ENCODE measurements at places on chromosomes 1 and 21. TPM values are rescaled to one million over a fixed set of nuclear protein-coding genes. Genes with fewer than 3 reads are reported as not detected.

- H3K27ac ChIP-seq, result no peak overlapping the region
- no peaks in the 10 kb centered on the region for H3K27me3 ChIP-seq
- peaks cover 17% of the 10 kb centered on the region for H3K36me3 ChIP-seq
- peaks cover 44% of the 10 kb centered on the region for H3K4me1 ChIP-seq
- no peak for DNase-seq
Observed at GRCh38 chr1:16118706-16119105, 37.2 kb downstream of the EPHA2 start.

The DOP1B gene
- total RNA-seq, result 1.4 TPM

GRCh38 chr1:247209396-247209795 lies 37.6 kb upstream of the ZNF124 start:
- peaks cover 12% of the 10 kb centered on the region for H3K4me1 ChIP-seq
- no peak overlapping the region for H3K27ac ChIP-seq
- no peak for DNase-seq
- H3K4me3 ChIP-seq, result peak overlapping the region; percentile 89
- no peaks in the 10 kb centered on the region for H3K27me3 ChIP-seq

DNA sequence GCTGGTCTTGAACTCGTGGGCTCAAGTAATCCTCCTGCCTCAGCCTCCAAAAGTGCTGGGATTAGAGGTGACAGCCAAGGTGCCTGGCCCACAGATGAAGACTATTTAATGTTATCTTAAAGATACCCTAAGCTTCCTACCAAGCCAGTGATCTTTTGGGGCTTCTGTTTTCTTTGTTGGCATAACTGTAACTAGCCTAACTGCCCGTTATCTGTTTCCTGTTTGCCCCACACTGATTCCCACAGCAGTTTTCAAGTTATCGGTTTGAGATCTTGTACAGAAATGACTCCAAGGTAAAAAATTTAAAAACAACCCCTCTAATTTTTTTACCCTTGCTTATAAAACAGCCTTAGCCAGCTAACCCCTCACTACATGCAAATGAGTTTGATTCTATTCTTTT lies 12.4 kb downstream of the SELL start:
- no peaks in the 10 kb centered on the region for H3K27me3 ChIP-seq
- H3K4me3 ChIP-seq, result no peak overlapping the region
- no peaks in the 10 kb centered on the region for H3K36me3 ChIP-seq
- no peaks in the 10 kb centered on the region for H3K4me1 ChIP-seq
- H3K27ac ChIP-seq, result no peak overlapping the region

The RUNX1 gene
- 11.9 TPM for total RNA-seq

DNA sequence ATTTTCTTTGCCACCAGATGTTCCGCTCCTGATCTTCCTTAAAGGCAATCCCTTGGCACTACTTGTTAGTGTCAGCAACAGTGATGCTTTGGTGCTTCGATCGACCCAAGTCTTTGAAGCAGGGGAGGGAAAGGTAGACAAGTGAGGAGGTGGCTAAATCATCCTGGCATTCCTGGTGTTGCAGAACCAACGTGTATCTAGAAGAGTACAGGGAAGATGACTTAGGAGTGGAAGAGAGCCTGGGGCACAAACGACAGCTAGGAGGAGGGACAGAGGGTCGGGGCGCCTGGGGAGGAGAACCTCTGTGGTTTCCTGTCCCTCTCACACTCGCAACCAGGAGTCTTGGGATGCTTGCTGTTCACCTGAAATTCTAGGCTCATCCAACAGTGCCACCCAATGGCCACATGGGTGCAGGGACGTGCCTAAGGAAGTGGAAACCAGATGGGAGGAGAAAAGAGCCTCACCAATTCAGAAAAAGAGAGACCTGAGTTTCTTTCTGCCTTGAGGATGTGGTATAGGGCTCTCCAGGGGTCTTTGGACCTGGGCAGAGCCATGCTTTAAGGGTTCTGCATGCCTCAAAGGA lies 9.5 kb upstream of the KCNA2 start:
- no peaks in the 10 kb centered on the region for H3K36me3 ChIP-seq
- no peak overlapping the region for H3K27ac ChIP-seq
- DNase-seq, result no peak
- H3K4me3 ChIP-seq, result no peak overlapping the region
- H3K4me1 ChIP-seq, result no peaks in the 10 kb centered on the region
- peaks cover 9% of the 10 kb centered on the region for H3K27me3 ChIP-seq

The PHLDA3 gene
- 75.0 TPM for total RNA-seq

DNA sequence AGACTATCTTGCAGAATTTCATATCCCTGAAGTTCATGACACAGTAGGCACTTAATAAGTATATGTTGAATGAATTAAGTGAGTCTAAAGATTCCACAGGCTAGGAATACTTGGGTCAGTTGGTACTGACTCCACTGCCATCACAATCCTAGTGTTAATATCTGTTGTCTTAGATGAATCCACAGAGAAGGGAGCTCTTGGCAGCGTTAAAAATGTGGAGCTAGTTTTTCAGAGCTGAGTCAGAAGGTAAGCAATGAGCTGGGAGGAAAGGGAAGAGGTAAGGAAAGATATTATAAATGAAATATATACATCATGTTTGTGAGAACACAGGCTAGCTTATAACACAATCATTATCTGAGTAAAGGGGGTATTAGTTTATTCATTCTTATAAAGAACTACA lies 21.8 kb upstream of the GORAB start:
- no peaks in the 10 kb centered on the region for H3K4me1 ChIP-seq
- H3K27me3 ChIP-seq, result no peaks in the 10 kb centered on the region
- no peak overlapping the region for H3K4me3 ChIP-seq
- H3K36me3 ChIP-seq, result no peaks in the 10 kb centered on the region

GRCh38 chr21:17512253-17513213 lies at the start of gene CXADR:
Gene CXADR (plus strand): TSS chr21:17513043. CDS start chr21:17513130, 87 bp downstream.
- no peak for DNase-seq
- peaks cover 35% of the 10 kb centered on the region for H3K27me3 ChIP-seq
- H3K36me3 ChIP-seq, result no peaks in the 10 kb centered on the region
- H3K4me1 ChIP-seq, result peaks cover 17% of the 10 kb centered on the region
- H3K4me3 ChIP-seq, result peak within 1 kb of the TSS; percentile 43
- H3K27ac ChIP-seq, result no peak within 1 kb of the TSS

GRCh38 chr1:219459351-219460080 lies 153.4 kb downstream of the ZC3H11B start:
- no peaks in the 10 kb centered on the region for H3K36me3 ChIP-seq
- H3K4me3 ChIP-seq, result no peak overlapping the region
- peaks cover 27% of the 10 kb centered on the region for H3K4me1 ChIP-seq
- H3K27ac ChIP-seq, result no peak overlapping the region
- no peaks in the 10 kb centered on the region for H3K27me3 ChIP-seq

- H3K4me1 ChIP-seq, result no peaks in the 10 kb centered on the region
- H3K36me3 ChIP-seq, result peaks cover 19% of the 10 kb centered on the region
- no peak overlapping the region for H3K4me3 ChIP-seq
- no peak for DNase-seq
Observed at GRCh38 chr1:235721982-235722381, 72.4 kb upstream of the GNG4 start.

The ERICH3 gene
- not detected for total RNA-seq

DNA sequence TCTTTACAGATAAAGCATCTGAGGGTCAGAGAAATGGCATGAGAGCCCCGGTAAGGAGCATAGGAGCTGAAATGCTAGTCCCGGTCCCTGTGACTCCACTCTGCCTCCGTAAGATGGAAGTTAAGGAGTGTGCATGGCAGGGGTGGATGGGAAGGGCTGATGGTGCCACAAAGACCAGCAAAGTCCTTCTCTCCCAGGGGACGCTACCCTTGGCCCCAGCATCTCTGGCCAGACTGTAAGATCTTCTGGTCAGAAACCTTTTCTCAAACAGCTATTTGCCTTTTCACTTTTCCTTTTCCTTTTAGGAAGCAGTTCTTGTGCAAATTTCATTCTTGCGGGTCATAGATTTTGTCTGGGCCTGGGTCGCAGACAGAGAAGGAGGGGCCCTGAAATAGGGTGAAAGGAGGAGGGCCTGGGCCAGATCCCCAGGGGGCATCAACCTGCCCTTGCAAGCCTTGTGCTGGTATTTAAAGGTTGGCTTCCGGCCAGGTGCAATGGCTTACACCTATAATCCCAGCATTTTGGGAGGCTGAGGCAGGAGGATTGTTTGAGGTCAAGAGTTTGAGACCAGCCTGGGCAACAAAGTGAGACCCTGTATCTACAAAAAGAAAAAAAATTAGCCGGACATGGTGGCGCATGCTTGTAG lies 14.4 kb upstream of the EPS8L3 start:
- no peaks in the 10 kb centered on the region for H3K36me3 ChIP-seq
- H3K4me3 ChIP-seq, result no peak overlapping the region
- peaks cover 15% of the 10 kb centered on the region for H3K4me1 ChIP-seq

- no peak for DNase-seq
- peaks cover 27% of the 10 kb centered on the region for H3K36me3 ChIP-seq
- H3K27ac ChIP-seq, result no peak overlapping the region
- H3K4me3 ChIP-seq, result no peak overlapping the region
- H3K27me3 ChIP-seq, result no peaks in the 10 kb centered on the region
- no peaks in the 10 kb centered on the region for H3K4me1 ChIP-seq
Observed at GRCh38 chr1:100928128-100928527, 32.2 kb downstream of the SLC30A7 start.

- no peaks in the 10 kb centered on the region for H3K27me3 ChIP-seq
- no peaks in the 10 kb centered on the region for H3K36me3 ChIP-seq
- H3K4me1 ChIP-seq, result no peaks in the 10 kb centered on the region
- DNase-seq, result no peak
- H3K4me3 ChIP-seq, result no peak overlapping the region
- H3K27ac ChIP-seq, result no peak overlapping the region
Observed at GRCh38 chr1:2802421-2802961, 998 bp upstream of the TTC34 start.

The KCNK1 gene
- 0.09 TPM for total RNA-seq

DNA sequence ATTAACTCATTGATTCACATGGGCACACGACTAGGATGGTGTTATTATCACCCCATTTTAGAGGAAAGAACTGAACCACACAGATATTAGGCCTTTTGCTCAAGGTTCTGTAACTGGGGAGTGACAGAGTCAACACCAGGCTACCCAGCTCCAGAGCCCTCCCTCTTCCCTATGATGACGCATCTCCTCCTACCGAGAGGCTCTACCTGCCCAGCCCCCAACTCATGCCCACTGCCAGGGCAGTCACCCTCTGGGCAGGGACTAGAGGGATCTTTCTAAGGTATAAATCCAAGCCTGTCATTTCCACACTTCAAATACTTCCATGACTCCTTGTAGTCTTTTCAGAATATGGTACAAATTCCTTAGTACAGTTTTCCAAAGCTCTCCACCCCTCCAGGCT lies 171.3 kb downstream of the GRIK3 start:
- no peak overlapping the region for H3K4me3 ChIP-seq
- H3K4me1 ChIP-seq, result no peaks in the 10 kb centered on the region
- H3K27ac ChIP-seq, result no peak overlapping the region

DNA sequence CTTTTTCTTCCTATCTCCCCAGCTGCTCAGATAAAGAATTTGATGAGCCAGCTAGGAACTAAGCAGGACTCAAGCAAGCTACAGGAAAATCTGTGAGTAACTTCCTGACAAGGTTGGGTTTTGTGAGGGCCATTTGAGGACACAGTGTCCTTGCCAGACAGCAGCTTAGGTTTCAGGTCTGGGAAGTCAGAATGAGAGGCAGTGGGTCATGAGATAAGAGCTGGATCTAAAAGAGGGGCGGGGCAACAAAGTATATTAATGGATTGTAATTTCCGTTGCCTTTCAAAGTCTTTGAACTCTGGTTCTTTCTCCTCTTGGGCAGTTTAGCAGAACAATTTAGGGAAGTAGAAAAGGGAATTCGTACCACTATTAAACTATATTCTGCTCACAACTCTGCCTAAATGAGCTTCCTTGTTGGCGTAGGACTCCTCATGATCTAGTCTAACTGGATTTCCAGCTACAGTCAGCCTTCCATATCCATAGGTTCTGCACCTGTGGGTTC lies 16.6 kb downstream of the STX12 start:
- no peaks in the 10 kb centered on the region for H3K27me3 ChIP-seq
- H3K4me1 ChIP-seq, result no peaks in the 10 kb centered on the region
- H3K27ac ChIP-seq, result no peak overlapping the region
- H3K36me3 ChIP-seq, result peaks cover 50% of the 10 kb centered on the region
- DNase-seq, result no peak
- no peak overlapping the region for H3K4me3 ChIP-seq

DNA sequence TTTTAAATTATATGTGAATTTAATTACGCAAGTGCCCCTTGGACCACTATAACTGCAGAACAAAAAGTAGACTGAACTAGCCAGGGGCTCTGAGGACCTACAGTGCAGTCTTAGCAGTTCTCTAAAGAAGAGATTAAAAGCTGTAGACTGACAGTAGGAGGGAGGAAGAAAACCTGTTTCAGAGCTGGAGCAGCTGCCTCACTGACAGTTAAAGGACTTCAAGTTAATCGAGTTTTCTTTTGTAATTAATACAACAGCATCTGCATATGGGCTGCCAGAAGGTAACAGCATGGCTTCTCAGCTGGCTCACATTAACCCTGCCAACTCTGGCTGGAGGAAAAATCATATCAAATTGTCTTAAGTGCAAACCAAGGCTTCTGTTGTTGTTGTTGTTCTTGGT lies 19.9 kb downstream of the DSTYK start:
- no peak overlapping the region for H3K27ac ChIP-seq
- no peaks in the 10 kb centered on the region for H3K27me3 ChIP-seq
- H3K4me3 ChIP-seq, result no peak overlapping the region
- peaks cover 3% of the 10 kb centered on the region for H3K36me3 ChIP-seq

DNA sequence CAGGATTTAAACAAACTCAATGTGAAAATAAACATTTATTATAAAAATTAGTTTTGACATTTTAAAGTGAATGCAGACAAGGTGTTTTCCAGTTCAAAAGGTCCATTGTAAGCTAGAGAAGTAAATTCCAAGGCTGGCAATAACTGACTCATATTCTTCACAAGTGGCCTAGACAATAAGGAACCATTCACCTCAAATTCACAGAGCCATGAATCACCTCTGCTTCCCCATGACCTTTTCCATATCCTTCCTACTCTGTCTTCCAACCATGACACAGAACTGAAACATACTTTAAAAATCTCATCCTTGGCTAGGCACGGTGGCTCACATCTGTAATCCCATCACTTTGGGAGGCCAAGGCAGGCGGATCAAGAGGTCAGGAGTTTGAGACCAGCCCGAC lies 24.8 kb downstream of the F11R start:
- DNase-seq, result peak; percentile 45
- no peak overlapping the region for H3K4me3 ChIP-seq
- H3K4me1 ChIP-seq, result peaks cover 16% of the 10 kb centered on the region
- H3K36me3 ChIP-seq, result no peaks in the 10 kb centered on the region

- DNase-seq, result no peak
- H3K36me3 ChIP-seq, result no peaks in the 10 kb centered on the region
- no peak overlapping the region for H3K4me3 ChIP-seq
- no peaks in the 10 kb centered on the region for H3K4me1 ChIP-seq
- no peak overlapping the region for H3K27ac ChIP-seq
- no peaks in the 10 kb centered on the region for H3K27me3 ChIP-seq
Observed at GRCh38 chr1:97120806-97121205, 399.2 kb downstream of the PTBP2 start.

DNA sequence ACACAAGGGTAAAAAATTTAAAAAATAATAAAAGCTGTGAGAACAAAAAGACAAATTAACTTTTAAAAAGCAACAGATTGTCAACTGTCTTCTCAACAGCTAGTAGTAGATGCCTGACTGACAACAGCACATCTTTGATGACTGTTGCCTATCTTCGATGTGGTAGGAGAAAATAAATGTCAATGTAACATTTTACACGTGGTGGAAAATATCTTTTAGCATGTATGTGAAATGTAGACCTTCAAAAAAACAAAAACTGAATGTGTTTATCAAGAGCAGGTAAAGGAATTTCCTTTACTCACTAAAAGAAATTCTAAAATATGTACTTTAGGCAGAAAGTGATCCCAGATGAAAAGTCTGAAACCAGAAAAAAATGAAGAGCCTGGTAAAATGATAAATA lies 42.9 kb downstream of the CD53 start:
- H3K27me3 ChIP-seq, result no peaks in the 10 kb centered on the region
- no peaks in the 10 kb centered on the region for H3K4me1 ChIP-seq
- H3K4me3 ChIP-seq, result no peak overlapping the region
- no peaks in the 10 kb centered on the region for H3K36me3 ChIP-seq

GRCh38 chr1:234603221-234604204 lies 6.5 kb downstream of the IRF2BP2 start:
- DNase-seq, result no peak
- no peaks in the 10 kb centered on the region for H3K27me3 ChIP-seq
- H3K4me3 ChIP-seq, result no peak overlapping the region
- H3K27ac ChIP-seq, result peak overlapping the region; percentile 88
- peaks cover 65% of the 10 kb centered on the region for H3K36me3 ChIP-seq

Data from SJSA1 (cell line).